ENCODE measurements at places on chromosomes 2 and 18.
A peak's percentile ranks its signal among the peaks of the same experiment; 100 is the strongest.

- DNase-seq = peak; percentile 77
These were observed 49.1 kb upstream of the SLC14A2 start for GRCh38 chr18:45566025-45566740.

DNA sequence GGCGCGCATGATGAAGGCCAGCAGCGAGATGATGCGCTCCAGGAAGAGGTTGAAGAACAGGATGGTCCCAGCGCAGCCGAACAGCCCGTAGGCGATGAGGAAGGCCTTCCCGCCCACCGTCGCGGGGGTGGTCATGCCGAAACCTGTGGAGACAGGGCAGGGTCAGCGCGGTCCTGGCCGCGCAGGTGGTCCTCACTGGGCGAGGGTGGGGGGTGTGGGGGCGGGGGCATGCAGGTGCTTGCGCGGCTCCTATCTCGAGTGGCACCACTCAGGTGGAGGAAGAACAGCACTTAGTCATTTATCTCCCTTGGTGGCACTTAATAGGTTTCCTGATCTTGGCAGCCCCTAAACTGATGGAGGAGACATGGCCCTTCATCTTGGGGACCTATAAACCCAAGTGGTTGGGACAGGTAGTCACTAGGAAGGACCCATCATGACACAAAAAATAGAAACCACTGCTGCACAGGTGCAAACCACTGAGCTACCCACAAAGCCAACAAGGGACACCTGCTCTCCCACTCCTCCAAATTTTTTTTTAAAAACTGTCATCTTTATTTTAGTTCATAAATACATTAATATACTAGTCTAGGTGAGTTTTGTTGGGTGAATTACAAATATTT lies 118.8 kb downstream of the MSH2 start:
- no peak for DNase-seq

GRCh38 chr18:28128659-28128980 lies 48.3 kb downstream of the CDH2 start:
- DNase-seq = no peak

- no peak for DNase-seq
These were observed 1.5 kb downstream of the CIDEA start for GRCh38 chr18:12255626-12256026.

GRCh38 chr18:62772860-62773584 lies 57.7 kb downstream of the PHLPP1 start:
- DNase-seq = no peak

DNA sequence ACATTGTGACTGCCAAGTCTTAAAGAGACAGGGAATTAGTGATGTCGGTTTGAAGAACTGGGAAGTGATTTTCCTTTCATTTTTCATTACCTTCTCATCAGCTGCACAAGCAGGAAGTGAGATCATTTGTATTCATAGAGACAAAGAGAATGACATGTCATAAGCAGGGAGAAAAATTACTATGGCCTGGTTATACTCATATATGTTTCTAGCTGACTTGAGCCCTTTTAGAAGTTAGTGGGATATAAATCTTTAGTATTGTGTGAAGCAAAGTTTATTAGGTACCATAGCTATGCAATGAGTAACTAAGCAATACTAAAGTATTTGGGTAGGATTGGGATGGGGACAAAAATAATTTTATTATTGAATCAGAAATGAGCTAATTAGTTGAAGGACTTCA lies 284.1 kb downstream of the PID1 start:
- no peak for DNase-seq

DNA sequence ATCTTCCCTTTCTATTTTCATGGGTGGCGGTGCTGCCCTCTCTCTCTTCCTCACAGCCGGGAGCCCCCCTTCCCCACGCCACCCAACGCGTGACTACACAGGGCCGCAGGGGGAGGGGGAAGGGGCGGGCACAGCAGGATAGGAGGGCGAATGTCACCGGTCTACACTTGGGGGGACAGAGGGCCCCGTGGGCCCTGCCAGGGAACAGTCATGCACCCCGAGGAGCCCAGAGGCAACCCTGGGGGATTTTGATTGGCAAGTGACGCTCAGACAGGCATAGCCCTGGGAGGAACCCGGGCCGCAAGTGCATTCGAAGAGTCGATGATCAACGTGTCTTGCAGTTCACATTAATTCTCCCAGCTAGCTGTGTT lies 91.1 kb upstream of the ANKRD30BL start:
- no peak for DNase-seq

DNA sequence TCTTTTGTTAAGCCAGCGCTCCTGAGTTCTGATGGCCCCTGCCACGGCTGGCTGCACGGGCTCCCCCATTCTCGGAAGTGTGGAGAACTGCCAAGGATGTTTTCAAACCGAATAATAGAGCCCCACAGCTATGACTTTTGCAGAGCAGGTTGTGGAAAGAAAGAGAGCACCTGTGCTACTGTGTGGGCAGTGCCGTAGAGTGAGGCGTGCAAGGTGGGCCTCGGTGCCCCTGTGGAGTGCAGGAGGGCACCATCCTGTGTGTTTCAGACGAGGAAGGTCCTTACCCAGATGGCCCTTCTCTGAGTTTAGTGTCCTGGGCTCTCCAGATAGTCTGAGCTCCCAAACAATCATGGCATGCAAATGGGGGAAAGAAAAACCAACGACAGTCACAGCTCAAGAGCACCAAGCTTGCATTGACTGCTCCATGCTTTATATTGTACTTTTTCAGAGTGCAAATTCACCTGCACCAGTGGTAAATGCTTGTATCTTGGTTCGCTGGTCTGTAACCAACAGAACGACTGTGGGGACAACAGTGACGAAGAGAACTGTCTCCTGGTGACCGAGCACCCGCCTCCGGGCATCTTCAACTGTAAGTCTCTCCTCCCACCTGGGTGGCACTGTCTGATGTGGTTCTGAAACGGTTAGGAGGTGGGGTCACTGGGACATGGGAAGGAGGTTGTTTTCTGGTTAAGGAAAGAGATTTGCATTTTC lies 219.4 kb downstream of the LDLRAD4 start:
- DNase-seq = peak; percentile 56

DNA sequence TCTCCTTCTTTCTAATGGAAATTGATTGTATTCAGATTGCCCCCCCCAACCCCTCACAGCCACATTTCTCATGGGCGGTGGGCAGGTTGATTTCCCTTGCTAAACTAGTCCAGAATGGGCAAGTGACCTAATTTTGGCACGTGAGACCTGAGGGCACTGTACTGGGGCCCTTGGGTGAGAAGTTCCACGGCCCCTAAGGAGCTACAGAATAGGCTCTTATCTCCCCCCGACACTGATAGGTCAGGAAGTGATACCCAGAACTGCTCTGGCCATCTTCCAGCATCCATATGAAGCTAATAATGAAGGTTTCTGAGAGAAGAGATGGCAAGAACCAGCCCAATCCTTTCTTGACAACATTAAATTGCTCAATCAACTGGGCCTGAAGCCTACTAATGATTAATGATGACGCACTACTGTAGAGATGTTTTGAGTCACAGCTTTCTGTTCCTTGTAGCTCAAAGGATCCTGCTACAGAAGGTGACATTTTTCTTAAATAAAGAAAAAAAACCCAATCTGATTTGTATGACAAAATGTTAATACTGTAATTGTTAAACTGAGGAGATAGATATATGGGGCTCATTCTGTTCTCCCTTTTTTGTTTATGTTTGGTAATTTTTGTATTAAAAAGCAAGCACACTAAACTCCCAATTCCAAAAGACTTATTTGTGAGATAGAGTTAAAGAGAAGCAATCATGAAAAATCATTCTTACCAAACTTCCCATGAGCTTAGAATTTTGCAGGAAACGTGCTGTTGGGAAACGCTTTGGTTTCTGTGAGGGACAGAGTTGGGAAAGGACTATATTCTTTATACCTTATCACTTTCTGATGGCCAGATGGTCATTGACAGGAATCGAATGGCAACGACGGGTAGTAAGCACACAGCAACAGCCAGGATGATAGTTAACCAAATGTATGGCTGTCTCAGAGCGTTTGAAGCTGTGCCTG lies 28.2 kb upstream of the NARS1 start:
- DNase-seq = no peak

- DNase-seq = no peak
These were observed 81.9 kb downstream of the MEP1B start for GRCh38 chr18:32271672-32272208.

GRCh38 chr2:105344704-105345345 lies 7.5 kb downstream of the C2orf49 start:
- no peak for DNase-seq

- DNase-seq = no peak
These were observed 464.2 kb upstream of the UBE2E3 start for GRCh38 chr2:180516232-180516631.

GRCh38 chr2:73187549-73187948 lies 14.8 kb upstream of the NOTO start:
- no peak for DNase-seq

GRCh38 chr18:9684881-9685614 lies 23.1 kb upstream of the RAB31 start:
- peak; percentile 68 for DNase-seq

GRCh38 chr2:9004338-9005204 lies 1.1 kb upstream of the MBOAT2 start:
- no peak for DNase-seq

DNA sequence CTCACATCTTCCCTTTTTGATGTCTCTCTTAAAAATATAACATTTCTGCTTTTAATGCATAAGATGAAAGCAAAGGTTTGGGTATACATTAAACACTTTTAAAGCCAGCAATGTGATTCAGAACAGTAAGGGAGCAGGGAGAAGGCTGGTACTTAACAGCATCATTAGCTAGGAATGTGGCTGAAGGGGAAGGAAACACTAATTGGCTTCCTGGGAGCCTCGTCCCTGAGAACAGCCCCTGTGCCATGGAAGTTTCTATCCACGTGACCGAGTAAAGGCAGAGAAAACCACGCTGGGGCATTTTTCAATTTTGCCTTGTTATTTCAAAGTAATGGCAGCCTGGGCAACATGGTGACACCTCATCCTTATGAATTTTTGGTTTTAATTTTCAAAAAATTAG lies 109.2 kb upstream of the GPC1 start:
- DNase-seq = no peak

GRCh38 chr18:63016270-63016669 lies 300.9 kb downstream of the PHLPP1 start:
- DNase-seq = no peak

DNA sequence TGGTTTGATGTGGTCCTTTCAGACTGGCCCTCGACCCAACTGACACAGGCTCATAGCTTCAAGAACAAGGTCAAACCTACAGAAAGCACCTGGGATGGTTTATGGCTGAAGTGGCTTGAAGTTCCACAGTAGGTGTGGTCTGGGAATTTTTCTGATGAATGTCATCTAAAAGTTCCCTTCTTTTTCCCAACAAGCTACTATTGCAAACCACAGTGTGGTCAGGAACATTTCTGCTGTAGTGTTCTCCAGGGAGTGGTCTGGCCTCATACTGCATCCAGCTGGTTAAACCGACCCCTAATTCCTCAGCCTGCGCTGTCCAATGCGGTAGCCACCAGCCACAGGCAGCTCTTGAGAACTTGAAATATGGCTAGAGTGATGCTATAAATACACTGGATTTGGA lies 92.7 kb downstream of the FAM124B start:
- no peak for DNase-seq

DNA sequence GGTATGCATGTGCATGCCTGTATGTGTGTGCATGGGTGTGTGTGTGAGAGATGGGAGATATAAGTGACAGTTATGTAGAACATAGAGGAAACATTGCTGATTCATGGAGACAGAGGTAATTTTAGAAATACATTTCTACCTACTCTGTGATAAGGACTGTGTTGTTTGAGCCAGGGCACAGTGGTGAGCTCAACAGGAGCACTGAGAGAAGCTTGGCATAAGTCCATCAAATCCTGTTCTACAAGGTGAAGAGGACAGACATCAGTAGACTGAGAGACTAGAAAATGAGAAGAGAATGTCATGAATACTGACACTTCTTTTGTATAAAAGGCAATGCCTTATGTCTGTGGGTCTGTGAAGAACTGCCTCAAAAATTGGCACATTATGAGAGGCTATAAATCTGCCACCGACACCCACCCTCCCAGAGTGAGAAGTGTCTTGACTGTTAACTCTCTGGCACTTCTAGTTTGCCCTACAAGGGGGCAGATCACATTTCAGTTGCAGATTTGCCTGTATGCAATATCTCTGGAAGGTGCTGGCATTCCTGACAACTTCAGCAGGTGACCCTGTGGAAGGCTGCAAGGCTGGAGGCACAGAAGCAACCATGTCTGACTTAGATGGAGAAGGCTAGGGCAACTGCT lies 962.3 kb upstream of the NRXN1 start:
- no peak for DNase-seq

DNA sequence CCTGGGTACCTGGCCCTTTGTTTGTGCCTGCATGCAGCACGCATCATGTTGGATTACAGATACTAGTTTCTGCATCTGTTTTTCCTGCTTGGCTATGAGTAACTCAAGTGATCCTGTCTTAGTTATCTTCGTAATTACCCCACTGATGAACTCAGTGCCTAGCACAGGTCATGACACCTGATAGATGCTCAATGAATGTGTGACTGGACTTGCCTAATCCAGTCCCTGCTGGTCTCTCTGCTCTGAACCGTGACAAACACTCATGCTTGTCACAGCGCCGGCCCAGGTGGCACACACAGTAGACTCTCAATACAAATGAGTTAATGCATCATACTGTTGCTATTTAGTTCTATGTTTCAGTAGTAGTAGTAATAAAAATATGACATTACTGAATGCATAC lies 31.2 kb upstream of the NTSR2 start:
- DNase-seq = no peak

DNA sequence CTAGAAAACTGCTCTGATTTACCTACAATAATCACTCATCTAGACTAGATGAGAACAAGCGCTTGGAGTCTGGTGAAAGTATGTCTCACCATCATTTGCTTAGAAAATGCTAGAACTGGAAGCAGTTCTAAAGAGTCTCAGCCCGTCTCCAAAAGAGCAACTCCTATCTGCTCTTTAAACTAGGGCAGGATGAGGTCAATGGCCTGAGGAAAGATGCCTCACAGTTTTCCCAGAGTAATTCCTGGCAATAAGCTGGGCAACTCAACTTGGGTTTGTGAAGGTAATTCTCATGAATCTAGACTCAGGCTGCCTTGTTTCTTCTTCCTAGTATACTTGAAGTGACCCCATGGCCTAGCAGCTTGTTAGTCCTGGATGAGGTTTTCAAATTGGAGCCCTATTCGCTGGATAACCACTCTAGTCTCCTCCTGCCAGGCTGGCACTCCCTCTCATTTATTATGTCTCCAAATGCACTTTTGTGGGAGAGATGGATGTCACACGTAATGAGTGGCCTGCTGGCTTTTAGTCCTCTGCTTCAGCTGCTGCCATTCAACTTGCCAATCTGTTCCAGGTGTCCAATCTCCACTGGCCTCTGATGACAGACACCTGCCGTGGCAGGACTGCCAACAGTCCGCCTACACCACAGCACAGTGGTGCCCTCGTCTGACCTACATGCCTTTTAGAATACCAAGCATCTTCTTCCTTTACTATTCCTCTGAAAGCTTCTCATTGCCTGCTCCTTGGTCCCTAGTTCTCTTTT lies 80.9 kb downstream of the CABYR start:
- DNase-seq = no peak

DNA sequence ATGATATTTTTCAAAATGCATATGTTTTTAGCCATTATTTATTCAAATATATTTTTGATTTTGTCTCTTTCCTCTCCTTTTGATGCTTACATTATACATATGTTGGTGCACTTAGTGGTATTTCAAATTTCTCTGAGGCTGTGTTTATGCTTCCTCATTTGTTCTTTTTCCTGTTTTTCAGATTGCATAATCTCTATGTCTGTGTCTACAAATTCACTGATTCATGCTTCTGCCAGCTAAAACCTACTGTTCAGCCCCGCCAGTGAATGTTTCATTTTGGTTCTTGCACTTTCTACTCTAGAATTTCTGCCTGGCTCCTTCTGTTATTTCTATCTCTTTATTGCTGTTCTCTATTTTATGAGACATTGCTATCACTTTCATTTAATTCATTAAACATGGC lies 951.7 kb upstream of the CNTNAP5 start:
- no peak for DNase-seq

- no peak for DNase-seq
These were observed 51.8 kb downstream of the TEX44 start for GRCh38 chr2:231644426-231644825.

Data from right cardiac atrium (tissue), 5 donors.